ENCODE measurements at places on chromosomes 7 and 10.

GRCh38 chr7:150471886-150472285 is 21.5 kb downstream of the GIMAP8 start:
- no peak for DNase-seq

GRCh38 chr7:49776994-49777393 is 3.6 kb downstream of the VWC2 start:
- DNase-seq, result no peak

GRCh38 chr10:27568196-27569175 is 64.4 kb downstream of the RAB18 start:
- no peak for DNase-seq

- no peak for DNase-seq
Measured at GRCh38 chr7:120404042-120404441, 131.1 kb downstream of the KCND2 start.

DNA sequence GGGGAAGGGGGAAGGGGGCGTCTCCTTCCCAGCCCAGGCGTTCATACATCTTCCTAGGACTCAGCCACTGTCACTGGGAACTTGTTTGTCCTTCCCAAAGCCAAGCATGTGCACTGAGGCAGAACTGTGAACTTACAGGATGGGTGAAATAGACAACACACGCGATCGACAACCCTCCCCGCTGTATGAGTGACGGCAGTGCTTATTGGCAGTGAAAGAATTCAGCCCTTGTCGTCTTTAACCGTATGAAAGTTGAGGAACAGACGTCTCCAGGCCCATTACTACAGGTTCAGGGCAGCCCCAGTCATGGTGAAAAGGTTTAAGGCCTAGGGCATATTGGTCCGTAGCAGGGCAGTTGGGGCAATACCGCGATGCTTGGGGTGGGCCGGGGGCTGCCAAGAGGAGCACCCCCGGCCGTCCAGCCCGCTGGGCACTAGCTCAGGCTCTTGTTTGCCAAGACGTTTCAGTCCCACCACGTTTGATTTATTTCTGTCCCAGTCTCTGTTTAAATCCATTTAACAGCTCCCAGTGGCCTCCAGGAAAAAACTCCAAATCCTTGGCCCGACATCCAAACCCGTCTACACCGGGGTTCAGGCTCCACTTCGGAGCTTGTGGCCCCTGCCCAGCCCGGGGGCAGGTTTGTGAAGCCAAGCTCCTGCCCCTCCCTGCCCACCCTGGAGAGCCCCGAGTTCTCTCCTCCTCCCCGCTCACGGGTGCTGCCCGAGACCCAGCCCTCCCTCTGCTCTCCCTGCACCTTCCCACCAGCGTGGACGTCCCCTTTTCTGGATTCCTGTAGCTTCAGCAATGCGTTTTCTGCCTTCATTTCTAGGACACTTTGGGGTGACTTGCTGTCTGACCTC is 159.8 kb downstream of the DNAJB6 start:
- no peak for DNase-seq

DNA sequence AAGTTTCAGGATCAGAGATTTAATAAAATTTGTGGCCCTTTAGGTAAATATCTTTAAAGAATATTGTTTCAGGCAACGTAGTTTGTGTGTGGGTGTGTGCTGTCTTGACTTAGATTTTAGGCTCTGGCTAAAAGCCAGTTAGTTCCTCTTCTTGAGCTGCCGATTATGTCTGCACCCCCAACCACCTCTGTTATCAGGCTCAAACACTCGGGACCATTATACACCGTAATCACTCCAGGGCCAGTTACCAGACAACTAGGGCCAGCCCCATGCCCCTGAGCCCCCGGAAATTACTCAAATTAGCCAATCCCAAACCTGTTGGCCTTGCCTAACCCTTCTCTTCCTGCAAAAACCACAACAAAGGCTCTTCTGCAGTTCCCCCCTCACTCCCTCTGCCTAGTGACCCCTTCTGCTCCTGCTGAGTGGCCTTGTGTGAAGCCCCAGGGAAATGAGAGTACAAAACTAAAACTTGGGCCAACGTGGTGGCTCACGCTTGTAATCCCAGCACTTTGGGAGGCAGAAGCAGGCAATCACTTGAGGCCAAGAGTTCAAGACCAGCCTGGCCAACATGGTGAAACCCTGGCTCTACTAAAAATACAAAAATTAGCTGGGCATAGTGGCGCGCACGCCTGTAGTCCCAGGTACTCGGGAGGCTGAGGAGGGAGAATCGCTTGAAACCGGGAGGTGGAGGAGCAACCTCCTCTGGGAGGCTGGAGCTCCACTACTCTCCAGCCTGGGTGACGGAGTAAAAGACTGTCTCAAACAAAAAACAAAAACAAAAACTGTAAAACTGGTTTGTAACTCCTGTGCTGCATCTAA is 9.2 kb upstream of the HNRNPF start:
- no peak for DNase-seq

- DNase-seq, result no peak
Measured at GRCh38 chr10:121722665-121723064, 124.4 kb upstream of the FGFR2 start.

- DNase-seq, result no peak
Measured at GRCh38 chr10:97570146-97570788, 2.3 kb upstream of the ANKRD2 start.

DNA sequence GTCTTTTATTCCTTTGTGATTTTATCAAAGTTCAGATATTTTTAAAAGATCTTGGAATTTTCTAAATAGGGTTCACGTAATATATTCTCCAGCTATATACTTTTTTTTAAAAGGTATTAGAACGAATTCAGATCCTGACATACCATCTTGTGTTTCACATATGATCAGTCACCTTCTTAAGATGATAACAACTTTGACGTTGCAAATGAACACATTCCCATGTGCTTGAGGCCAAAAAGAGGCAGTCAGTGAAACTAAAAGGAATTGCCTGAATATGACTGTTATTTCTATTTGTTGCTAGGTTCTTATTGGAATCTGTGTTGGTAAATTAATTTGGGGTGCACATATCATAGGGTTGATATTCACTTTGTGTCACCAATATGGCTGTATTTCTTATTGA is 310.1 kb downstream of the MDFIC start:
- no peak for DNase-seq

DNA sequence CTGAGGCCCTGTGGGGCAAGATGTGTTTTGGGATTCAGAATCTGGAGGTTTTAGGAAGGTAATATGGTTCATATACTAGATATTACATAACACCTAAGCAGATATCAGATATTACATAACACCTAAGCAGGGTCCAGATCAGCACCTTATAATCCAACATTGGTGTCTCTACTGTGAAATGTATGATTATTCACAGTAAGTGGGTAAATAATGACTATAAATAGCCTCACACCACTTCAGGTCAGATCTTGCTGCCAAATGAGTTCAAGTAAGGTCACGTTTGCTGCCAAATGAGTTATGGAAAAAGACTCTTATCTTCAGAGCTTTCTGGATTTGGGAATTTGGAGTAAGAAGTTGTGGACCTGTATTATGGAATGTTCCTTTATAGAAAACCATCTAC is 14.6 kb downstream of the ADRB1 start:
- DNase-seq, result no peak

- DNase-seq, result no peak
Measured at GRCh38 chr10:24027107-24027506, 181.8 kb upstream of the KIAA1217 start.

DNA sequence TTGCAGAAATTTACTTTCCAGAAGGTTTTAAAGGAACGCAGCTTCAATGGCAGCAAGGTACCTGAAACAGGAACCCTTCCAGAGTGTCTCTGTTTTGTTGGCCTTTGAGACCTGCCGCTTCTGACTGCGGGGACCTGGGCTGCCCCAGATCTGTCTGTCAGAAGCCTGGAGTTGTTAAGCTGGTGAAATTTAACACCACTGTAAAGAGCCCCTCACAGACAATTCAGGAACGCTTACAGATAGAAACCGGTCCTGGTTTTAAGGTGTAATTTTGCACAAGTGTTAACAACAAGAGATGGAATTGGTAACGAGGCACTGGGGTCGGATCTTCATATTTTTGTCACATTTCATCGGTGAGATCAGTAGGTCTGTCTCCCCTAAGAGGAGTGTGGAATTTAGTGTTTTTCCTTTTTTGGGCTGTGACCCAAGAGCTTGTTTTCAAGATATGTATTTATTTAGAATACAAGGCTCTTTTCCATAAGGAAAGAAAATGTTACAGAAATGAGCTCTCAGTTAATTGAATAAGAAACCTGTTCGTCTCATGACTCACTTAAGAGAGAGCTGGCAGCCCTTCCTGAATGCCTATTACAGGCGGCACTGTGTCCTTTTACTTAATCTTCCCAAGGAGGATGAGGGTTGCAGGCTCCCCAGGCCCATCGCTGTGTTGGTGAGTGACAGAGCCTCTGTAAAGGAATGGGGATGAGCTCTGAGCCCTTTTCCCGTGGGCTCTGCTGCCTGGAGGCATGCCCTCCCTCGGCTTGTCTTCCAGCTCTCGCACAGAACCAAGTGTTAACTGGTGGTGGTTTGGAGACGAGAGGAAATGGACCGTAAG is 168.7 kb downstream of the CUX1 start:
- DNase-seq, result no peak

DNA sequence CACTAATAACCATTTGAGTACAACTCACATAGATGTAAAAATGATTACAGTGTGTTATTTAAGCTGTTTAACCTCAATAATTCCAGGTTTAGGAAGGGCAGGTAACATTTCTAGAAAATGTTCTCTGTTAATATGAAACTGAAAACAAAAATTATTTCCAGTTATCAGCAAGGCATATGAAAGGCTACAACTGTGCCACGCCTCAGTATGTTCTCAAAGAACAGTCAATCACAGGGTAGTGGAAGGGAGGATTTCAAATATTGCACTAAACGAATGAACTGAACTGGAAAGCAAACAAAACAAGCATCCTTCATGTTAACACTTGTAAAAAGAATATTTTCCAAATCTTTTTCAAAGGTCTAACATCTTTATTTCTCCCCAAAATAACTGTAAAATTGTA is 31.3 kb downstream of the ARHGAP19 start:
- DNase-seq, result no peak

DNA sequence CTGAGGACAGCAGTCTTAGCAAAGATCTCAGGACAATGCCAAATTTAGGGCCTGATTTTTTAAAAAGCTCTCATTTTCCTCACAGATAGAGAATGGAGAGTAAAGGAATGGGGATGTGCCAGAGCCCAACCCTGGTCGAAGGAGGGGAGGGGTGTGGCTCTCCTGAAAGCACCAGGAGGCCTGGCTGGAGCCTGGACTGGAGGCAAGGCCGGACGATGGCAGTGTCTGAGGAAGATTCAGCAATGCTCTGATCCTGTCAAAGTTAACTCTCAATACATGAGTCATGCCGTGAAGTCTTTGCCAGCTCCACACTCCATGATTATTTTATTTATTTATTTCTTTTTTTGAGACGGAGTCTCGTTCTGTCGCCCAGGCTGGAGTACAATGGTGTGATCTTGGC is 108.3 kb downstream of the UPF2 start:
- DNase-seq, result no peak

DNA sequence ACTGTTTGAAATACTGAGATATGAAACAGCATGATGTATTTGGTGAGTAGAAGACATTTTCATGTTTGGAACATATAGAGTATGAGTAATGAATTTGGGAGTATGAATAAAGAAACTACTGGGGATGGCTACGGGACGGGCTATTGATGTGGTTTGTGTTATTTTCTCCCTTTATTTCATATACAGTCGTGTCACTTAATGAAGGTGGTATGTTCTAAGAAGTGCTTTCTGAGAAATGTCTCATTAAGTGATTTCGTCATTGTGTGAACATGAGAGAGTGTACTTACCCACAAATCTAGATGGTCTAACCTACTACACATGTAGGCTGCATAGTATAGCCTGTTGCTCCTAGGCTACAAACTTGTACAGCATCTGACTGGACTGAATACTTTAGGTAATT is 106.3 kb downstream of the CCNY start:
- DNase-seq, result no peak

DNA sequence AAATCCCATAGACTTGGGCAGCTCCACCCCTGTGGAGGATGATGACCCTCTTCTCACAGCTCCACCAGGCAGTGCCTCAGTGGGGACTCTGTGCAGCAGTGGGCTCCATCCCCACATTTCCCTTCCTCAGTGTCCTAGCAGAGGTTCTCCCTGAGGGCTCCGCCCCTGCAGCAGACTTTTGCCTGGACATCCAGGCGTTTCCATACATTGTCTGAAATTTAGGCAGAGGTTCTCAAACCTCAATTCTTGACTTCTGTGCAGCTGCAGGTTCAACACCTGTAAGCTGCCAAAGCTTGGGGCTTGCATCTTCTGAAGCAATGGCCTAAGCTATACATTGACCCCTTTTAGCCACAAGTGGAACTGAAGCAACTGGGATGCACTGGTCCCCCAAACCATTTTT is 31.8 kb downstream of the NEUROG3 start:
- no peak for DNase-seq

DNA sequence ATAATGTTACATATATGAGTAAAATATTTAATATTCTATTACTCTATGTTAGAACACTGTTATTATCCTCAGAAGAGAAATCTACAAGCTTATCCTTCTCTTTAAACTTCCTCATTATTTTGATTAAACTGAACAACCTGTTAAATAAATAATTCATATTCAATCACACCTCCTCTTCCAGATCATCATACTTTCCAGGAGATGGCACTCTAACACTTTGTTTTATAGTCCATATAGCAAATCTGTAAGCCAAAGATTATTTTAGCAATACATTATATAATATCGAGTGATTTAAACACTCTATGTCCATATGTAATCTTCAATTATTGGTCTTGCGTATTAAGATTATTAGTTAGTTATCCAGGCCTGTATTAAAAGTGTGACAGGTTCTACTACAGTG is 694.1 kb downstream of the ANKRD7 start:
- DNase-seq, result no peak

DNA sequence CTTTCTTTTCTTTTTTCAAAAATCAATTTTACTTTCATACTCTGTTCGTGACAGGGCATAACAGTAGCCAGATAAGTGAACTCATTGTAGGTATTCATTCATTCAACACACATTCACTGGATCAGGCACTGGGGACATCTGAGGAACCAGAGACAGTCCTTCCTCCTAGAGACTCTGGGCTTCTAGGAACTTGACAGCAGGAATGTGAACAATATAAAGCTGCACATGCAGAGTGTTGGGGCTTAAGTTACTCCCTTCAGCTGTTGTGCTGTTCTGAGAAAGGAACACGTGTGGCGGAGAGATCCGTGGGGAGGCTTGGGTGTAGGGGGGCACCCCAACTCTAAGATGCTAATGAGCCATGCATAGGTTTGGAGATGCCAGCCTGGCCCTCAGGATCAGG is 120.4 kb downstream of the PKD1L1 start:
- DNase-seq, result no peak

DNA sequence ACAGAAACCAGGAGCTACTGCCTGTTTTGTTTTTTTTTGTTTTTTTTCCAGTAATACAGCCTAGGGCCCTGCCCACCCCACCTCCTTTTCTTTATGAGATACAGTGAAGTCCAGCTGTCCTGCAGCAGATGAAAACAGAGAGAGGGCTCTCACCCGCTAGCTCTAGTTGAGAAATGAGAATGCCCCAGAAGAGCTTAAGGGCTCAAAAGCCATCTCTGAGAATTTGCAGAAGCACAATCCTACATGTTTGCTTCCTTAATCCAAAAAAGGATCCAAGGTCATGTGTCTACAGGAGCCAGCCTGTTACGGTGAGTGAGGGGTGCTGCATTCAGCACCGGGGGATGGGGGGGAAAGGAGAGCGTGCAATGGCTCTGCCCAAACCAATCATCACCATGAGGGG is 122.7 kb downstream of the KCNMA1 start:
- no peak for DNase-seq

Data from uterus (tissue), 4 donors.